ENCODE measurements at places on chromosomes 7 and 10.

GRCh38 chr7:144132262-144132661 lies 9.3 kb downstream of the OR2A14 start:
- no peak for DNase-seq

- no peak for DNase-seq
Measured at GRCh38 chr7:47707583-47707982, 125.7 kb upstream of the TNS3 start.

DNA sequence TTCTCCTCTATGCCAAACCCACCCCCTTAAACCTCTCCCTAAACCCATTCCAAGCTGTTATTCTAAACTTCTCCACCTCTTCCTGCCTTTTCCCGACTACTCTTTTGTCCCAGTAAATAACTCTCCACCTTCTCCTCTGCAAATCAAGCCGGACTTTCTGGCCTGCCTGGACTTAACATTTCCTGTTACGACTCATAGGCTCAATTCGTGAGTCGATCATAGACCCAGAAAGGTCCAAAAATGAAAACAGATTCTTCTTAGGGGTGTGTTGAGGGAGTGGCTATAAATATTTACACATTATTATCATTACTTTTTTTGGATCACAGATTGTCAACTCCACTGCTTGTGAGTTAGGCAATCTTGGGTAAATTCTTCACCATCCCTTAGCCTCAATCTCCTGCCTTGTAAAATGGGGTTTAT lies 59.0 kb upstream of the HABP2 start:
- DNase-seq = peak; percentile 49

DNA sequence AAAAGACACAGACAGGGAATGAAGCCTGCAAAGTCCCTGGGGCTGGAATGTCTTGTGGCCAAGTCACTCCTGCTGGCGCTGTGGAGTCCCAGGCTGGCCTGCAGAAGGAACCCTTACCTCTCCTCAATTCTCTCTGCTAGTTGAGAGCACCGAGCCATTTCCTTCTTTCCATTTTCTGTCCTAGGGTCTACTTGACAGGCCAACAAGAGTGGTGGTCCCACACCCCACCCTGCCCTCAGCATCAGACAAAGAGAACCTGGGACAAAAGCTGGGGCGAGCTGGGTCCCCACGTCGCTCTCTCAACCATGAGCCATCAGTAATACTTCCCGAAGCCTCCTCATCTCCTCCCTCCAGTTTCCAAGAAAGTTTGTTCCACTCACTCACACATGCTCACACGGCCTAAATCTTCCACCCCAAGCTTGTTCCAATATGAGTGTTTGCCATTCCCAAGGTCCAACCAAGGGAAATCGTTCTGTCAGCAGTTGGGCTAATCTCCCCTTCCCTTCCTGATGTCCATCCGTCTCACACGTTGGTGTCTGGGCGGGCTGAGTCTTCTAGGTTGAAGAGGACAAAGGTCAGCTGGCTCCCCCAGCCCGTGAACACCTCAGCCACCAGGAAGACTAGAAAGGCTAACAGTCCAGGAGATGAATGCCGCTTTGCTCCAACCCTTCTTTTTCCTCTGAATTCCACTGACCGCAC lies 44.3 kb downstream of the CLEC2L start:
- no peak for DNase-seq

GRCh38 chr7:20233362-20233761 lies 16.2 kb upstream of the MACC1 start:
- no peak for DNase-seq

- peak; percentile 83 for DNase-seq
Measured at GRCh38 chr7:28037220-28038010, 143.2 kb downstream of the JAZF1 start.

DNA sequence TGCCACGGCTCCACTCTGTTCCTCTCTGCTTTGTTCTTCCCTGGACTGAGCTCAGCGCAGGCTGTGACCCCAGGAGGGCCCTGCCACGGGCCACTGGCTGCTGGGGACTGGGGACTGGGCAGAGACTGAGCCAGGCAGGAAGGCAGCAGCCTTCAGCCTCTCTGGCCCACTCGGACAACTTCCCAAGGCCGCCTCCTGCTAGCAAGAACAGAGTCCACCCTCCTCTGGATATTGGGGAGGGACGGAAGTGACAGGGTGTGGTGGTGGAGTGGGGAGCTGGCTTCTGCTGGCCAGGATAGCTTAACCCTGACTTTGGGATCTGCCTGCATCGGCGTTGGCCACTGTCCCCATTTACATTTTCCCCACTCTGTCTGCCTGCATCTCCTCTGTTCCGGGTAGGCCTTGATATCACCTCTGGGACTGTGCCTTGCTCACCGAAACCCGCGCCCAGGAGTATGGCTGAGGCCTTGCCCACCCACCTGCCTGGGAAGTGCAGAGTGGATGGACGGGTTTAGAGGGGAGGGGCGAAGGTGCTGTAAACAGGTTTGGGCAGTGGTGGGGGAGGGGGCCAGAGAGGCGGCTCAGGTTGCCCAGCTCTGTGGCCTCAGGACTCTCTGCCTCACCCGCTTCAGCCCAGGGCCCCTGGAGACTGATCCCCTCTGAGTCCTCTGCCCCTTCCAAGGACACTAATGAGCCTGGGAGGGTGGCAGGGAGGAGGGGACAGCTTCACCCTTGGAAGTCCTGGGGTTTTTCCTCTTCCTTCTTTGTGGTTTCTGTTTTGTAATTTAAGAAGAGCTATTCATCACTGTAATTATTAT lies 1.2 kb downstream of the CLDN4 start:
- DNase-seq = peak; percentile 72

- DNase-seq = no peak
Measured at GRCh38 chr7:122006687-122007086, 133.7 kb downstream of the PTPRZ1 start.

GRCh38 chr10:84681781-84682180 lies 353.4 kb downstream of the CCSER2 start:
- DNase-seq = no peak

GRCh38 chr10:117860823-117861222 lies 185.9 kb downstream of the RAB11FIP2 start:
- DNase-seq = no peak

- DNase-seq = no peak
Measured at GRCh38 chr10:116371737-116372136, 47.5 kb downstream of the CCDC172 start.

DNA sequence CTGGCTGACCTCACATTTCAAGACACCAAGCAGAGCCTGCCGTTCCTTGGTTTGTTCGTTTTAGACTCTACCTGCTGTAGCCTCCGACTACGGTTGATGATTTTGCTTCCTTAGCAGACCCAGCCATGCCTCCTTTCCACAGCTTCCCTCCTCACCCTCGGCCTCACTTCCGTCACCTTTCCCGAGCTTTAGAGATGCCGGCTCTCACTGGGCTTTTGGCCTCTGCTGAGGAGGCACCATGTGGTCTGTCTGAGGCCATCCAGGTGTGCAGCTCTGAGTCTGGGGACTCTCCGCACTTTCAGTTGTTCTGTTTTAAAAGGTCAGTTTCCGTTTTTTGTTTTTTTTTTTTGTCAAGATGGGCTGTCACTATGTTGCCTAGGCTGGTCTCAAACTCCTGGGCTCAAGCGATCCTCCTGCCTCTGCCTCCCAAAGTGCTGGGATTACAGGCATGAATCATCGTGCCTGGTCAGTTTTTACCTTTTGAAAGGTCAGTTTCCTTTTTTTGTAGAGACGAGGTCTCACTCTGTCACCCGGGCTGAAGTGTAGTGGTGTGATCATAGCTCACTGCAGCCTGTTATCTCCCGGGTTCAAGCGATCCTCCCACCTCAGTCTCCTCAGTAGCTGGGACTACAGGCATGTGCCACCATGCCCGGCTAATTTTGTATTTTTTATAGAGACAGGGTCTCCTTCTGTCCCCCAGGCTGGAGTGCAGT lies 11.7 kb downstream of the ORAI2 start:
- no peak for DNase-seq

DNA sequence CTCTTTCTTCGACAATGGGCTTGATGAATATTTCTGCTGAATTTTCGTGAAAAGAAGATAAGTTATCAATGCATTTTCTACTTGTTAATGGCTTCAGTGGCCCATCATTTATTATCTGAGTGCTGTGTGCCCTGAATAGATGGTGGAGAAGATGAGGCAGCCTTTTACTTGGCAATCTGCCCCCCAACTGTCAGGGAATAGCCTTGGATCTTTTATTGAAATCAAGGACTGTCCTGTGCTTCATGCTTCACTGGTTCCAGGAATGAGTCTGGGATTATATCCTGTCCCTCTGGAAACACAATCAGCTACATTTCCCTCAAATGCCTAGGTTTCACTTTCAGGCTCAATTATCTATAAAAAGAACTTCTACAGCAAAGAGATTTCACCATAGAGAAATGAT lies 75.9 kb upstream of the NXPH1 start:
- no peak for DNase-seq

GRCh38 chr10:5040781-5041470 lies 37.3 kb upstream of the AKR1C2 start:
- no peak for DNase-seq

DNA sequence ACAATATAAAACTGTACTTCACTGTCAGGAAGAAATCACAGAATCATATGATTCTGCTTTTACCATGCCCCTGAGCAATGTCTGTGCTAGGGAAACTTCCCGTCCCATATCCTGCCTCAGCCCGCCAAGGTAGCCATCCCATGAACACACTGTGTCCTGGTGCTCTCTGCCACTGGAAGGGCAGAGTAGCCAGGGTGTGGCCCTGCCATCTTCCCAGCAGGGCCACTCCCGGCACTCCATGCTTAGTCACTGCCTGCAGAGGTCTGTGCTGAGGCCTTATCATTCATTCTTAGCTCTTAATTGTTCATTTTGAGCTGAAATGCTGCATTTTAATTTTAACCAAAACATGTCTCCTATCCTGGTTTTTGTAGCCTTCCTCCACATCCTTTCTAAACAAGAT lies 31.8 kb downstream of the AP3M1 start:
- no peak for DNase-seq

GRCh38 chr10:70493660-70494234 lies 15.2 kb downstream of the PALD1 start:
- no peak for DNase-seq

DNA sequence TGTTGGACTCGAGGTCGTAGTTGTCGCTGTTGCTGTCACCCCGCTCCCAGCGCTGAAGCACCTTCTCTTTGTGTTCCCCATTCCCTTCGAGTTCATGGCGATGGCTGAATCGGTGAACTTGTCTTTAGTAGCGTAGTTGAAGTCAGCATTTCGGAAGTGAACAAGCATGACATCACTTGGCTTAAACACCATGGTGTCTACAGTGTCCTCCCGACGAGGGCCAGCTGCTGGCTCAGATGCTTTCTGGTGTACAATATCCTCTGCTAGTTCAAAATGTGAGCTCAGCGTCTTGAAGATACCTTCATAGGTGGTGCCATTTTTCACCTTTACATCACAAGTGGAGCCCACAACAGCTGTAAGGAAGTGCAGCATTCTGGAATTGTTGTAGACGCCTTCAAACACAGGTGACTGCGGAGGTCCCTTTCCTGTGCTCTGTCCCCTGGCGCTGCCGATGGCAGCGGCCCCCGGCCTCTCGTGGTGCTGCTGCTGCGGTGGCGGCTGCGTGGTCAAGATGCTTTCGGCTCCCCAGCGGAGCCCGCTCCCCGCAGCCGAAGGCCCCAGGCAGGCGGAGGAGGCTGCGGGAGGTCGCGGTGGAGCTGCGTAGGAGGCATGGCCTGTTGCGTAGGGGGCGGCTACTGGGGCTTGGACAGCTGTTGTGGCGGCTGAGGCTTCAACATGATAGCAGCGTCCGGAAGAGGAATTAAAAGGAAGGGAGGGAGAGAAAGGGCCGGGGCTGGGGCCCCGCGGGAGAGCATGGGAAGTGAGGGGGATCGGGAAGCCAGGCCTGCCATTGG lies 59.3 kb downstream of the ANKMY2 start:
- no peak for DNase-seq

DNA sequence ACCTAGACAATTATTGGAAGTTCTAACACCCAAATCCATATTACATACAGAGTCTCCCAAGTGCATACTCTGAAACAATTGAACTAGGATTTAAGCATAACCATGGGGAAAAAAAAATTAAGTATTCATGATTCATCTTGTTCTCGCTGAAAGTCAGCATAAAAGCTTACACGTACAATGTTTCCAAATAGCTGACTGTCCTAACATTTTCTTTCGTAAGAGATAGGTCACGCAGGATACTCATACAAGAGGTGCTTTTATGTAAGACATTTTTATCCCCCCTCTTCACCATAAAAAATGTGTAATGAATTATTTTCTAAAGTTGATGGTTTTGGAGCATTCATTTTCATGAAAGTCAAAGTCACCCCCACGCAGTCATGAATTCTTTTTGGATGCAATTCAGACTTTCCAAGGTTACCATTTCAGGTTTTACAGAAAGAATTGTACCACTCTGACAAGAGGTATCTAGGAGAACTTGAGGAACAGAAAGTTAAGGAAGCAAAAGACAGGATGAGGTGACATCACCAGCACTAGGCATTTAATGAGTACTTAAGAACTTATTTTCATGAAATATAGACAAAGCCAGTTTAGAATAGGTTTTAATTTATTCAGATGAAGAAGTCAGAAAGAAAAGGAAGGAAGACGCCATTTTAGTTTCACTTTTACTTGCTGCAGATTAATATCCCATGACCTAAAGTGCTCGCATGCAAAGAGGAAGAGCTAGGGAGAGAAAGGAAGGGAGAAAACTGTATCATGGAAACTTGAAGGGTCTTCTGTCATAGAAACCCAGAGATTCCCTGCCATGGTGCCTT lies 55.8 kb downstream of the TMEM26 start:
- no peak for DNase-seq

GRCh38 chr7:133936074-133936473 lies 191.1 kb upstream of the LRGUK start:
- no peak for DNase-seq

- peak; percentile 64 for DNase-seq
Measured at GRCh38 chr10:130179640-130180039, 43.4 kb downstream of the GLRX3 start.

DNA sequence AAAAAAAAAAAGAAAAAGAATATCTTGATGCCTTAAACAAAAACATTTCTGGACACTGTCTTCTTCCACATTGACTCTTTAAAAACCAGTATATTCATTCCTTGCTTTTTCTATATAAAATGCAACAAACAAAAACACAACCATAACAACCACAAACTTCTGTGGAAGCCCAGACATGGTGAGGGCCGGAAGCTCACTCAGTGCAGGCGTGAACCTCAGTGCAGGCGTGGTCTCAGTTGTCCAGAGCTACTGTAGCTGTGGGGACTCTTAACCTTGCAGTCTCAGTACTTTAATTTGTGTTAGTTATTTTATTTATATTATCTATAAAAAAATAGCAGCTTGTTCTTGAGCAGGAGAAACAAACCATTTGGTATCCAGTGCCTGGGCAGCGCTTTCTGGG lies 131.8 kb downstream of the DOCK1 start:
- no peak for DNase-seq

- DNase-seq = no peak
Measured at GRCh38 chr7:147146169-147146568, 1029.6 kb downstream of the CNTNAP2 start.

GRCh38 chr7:1252540-1253090 lies 19.9 kb downstream of the UNCX start:
- no peak for DNase-seq

GRCh38 chr10:91901784-91902677 lies 7.3 kb downstream of the FGFBP3 start:
- peak; percentile 46 for DNase-seq

Data from urinary bladder (tissue), 4 donors.